ENCODE measurements at places on chromosomes 1 and 21.

DNA sequence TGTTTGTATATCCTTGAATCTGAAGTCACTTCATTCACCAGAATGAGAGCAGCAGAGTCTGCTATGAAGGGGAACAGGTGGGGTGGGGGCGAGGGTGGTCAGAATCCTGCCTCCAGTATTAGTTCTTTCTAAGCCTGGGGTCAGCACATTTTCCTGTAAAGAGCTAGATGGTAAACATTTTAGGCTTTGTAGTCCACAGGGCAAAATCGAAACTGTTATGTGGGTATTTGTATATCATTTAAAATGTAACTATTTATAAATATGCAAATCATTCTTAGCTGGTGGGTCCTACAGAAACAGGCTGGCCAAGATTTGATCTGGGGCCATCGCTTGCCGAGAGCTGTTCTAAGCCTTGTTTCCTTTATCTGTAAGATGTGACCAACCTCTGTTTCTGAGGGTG is 96.0 kb downstream of the IGSF21 start:
- DNase-seq: no peak

DNA sequence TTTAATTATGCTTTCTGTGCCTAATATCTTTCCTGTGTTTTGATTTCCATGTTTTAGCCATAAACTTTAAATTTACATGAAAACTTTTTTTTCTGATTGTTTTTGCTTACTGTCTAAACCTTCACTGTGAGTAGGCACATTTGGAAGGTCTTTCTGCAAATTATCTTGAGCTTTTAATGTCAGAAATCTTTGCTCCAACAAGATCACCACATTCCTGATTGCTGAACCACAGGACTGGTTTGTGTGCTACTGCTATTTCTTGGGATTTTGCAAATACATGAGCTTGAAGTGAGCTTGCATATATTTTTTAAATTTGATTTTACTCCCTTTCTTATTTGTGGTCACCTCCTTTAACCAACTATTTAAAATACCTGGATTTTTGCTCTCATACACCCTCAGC is 61.3 kb downstream of the PTBP2 start:
- no peak for DNase-seq

DNA sequence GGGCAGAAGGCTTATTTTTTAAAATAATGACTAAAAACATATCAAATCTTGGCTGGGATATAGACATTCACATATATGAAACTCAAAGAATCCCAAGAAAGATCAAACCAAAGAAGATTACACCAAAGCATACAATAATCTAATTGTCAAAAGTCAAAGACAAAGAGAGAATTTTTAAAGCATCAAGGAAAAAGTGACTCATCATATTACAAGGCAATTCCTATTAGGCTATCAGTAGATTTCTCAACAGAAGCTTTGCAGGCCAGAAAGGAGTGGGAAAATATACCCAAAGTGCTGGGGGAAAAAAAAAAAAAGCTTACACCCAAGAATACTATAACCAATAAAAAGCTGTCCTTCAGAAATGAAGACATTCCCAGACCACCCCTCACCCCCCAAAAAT is 375.6 kb downstream of the BRINP2 start:
- DNase-seq: no peak

GRCh38 chr1:33841494-33841893 is 22.4 kb upstream of the HMGB4 start:
- no peak for DNase-seq

- DNase-seq: no peak
Observed at GRCh38 chr1:232949636-232950196, 695 bp upstream of the NTPCR start.

DNA sequence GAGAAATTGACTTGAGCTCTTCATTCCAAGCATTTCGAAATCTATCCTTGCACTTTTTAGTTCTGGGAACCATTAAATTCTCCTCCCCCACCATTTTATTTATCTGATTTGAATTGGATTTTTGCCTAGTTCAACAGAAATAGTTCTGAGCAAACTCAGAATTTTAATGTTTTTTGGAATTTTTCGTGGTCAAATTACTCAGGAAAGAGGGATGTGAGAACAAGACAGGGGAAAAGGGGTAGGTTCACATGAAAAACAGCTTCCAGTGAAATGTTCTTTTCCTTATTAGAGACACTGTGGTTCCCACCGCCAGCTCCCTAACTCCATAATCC is 5.7 kb upstream of the ZNF697 start:
- DNase-seq: no peak

DNA sequence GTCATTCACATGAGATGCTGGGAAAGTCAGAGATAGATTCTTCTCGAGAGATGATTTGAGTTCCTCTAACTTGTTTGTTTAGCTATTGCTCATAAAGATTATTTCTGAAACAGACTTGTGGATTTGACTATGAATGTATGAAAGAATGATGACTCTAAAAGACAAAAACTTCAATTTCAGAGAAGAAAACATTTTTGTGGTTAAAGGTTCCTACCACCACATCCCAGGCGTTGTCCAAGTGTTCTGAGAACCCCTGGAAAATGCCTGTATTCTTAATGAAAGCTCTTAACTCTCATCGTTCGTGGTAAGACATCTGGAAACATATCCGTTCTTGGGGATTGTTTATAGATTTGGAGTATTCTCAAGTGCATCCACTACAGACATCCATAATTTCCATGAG is 228.7 kb downstream of the BARHL2 start:
- DNase-seq: no peak

DNA sequence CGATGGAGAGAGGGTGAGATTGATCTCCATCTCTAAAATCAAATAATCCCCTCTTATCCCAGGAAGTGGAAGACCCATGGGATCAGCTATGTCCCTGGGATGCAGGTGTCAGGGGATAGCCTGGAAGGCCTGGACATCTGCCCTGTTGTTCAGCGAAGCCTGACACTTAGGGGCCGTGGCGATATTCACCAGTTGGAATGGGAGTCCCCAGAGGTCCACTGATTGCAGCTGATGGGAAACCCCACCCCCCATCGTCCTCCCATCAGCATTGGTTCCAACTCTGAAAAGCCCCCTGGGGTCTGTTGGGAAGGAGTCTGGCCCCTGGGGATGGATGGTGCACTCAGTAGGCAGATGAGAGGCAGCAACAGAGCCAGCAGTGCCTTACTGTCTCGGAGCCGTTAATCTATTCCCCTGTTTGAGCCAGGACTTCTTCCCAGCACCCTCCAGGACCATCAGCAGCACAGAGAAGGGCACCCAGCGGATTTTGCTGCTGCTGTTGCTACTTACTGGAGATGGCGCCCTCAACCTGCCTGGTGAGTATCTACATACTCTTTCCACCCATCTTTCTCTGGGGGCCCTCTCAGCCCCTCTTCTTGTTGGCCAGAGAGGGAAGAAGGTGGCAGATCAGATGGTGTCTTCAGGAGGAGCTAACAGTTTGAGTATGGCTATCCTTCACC is 13.4 kb downstream of the CATSPER4 start:
- no peak for DNase-seq
